ENCODE measurements at places on chromosomes 5 and 9. TPM values are rescaled to one million over a fixed set of nuclear protein-coding genes. Genes with fewer than 3 reads are reported as not detected.

The SPACA9 gene
- 1.0 TPM for total RNA-seq

The DPM2 gene
- total RNA-seq: 8.9 TPM

The ADAMTS12 gene
- total RNA-seq: 1.2 TPM

The WDR31 gene
- total RNA-seq: 0.38 TPM

The ACTBL2 gene
- total RNA-seq: not detected

The TOR4A gene
- total RNA-seq: 23.5 TPM
